ENCODE measurements at places on chromosomes 1 and 21.

DNA sequence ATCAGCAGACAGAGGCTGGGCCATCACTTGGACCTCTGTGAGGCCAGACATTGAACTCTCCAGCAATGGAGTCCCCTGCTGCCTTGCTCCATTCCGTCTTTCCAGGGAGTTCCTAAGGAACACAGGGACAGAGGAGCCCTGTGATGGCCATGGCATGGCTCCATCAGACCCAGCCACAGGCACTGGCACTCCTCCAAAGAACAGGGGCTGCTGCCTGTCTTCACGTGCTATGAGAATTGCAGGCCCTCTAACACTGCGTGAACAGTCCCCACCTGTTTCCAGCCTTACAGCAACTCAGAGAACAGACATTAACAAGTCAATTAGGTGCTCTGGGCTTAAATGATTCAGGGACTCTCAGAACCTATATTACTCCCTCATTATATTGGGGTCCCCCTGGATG lies 140.8 kb downstream of the ASTN1 start:
- DNase-seq, result no peak

- no peak for DNase-seq
These were observed 222.9 kb downstream of the PLPP3 start for GRCh38 chr1:56356376-56356990.

- no peak for DNase-seq
These were observed 55.0 kb downstream of the TTC3 start for GRCh38 chr21:37128076-37128475.

- no peak for DNase-seq
These were observed 85.5 kb upstream of the VANGL1 start for GRCh38 chr1:115556236-115556635.

GRCh38 chr1:157878059-157878458 lies 36.5 kb upstream of the CD5L start:
- peak; percentile 57 for DNase-seq

DNA sequence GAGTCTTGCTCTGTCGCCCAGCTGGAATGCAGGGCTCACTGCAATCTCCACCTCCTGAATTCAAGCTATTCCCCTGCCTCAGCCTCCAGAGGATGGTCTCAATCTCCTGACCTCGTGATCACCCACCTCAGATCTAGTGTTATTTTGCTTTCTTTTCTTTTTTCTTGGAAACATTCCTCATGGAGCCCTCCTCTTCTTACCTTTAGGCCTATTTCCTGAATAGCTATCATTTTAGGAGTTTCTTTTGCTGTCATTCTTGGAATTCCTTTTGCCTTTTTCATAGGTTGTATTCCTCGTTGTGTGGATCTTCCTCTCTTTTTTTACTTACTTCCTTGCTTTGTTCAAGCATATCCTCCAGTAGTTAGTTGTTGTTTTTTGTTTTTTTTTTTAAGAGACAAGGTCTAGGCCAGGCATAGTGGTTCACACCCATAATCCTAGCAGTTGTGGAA lies 173.8 kb downstream of the RASAL2 start:
- peak; percentile 56 for DNase-seq

- DNase-seq, result no peak
These were observed 141.4 kb downstream of the RUNX1 start for GRCh38 chr21:34907461-34908418.

DNA sequence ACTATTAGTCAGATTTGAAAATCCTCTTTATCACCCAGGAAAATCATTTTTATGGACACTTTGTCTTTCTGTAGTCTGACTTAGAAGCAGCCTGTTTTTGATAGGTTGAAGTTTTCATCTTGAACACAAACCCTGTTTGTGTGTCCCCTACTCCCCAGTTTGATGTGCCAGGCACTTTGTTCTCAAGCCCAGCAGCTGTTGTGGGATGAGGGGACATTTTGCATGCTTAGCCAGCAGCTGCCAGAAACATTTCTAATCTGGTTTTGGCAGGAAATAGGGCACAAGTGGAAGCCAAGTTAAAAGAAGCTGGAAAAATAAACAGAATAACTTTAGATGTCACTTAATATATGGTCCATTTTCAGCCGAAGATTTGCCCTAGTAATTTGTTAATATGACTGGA lies 29.9 kb downstream of the ACTN2 start:
- DNase-seq, result no peak

DNA sequence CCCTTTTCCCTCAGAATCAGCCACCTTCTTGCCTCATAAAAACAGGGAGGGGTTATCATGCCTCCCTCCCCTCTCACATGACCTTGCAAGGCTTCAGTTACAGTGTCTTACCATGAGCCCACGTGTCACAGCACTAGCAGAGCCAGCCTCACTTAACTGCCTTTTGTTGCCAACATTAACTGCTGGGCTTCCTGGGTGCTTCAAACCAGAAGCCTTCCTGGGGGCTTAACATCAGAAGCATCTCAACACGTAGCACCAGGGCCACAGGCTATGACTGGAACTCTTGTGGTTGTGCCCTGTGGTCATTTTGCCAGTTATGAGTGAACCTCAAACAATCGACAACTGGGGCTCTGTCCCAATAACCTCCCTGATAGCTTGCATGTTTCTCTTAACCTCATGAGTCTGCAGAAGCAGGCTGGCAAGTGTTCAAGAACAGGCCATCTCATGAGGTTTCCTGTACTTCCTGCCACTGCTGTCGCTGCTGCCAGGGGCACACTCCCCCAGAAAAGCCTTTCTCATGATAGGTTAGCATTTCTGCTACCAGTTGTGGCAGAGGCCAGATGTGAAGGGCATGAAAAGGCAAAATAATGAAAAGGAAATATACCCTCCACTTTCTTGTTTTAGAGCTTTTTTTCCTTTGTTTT lies 132.2 kb downstream of the GLUL start:
- DNase-seq, result peak; percentile 95

- DNase-seq, result no peak
These were observed 77.5 kb downstream of the PRDM16 start for GRCh38 chr1:3146458-3146857.

- DNase-seq, result no peak
These were observed 18.1 kb downstream of the CFAP74 start for GRCh38 chr1:1985375-1986050.

DNA sequence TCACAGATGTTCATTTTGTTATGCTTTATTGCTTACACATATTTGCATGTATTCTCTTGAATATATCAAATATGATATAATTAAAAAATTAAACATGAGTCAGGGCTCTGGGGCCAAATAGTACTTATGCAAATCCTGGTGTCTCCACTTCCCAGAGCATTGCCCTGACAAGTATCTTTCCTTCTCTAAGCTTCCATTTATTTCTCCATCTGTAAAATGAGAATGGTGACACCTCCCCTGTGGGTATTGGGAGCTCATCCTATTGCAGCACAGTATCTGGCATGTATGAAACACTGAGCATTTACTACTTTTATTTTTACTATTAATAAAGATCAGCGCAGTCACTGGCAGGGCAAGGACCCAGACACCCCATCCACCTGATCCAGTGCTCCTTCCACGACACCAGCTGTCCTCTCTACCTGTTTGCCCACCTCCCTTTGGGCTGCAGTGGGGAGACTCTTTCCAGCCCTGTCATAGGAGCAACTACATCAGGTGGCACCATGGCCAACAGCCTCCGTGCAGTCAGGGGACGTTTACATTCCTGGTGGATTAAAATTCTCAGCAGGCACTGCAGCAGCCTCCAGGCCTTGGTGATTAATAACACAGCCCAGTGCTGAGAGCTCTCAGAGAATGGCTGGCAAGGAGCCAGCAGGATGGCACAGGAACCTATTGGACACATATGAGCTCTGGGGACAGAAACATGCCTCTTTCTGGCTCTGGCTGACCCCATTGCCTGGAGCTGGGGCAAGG lies 113.0 kb downstream of the DMRTB1 start:
- DNase-seq, result peak; percentile 87

All from RPMI7951 (cell line).